ENCODE measurements at places on chromosomes 5 and 9.

- no peak for DNase-seq
- H3K27ac ChIP-seq, result no peak overlapping the region
- H3K4me3 ChIP-seq, result no peak overlapping the region
- H3K27me3 ChIP-seq, result peaks cover 3% of the 10 kb centered on the region
- H3K36me3 ChIP-seq, result no peaks in the 10 kb centered on the region
Measured at GRCh38 chr5:6572825-6573380, 59.9 kb downstream of the NSUN2 start.

GRCh38 chr5:144173766-144174165 lies 3.1 kb downstream of the KCTD16 start:
- H3K27me3 ChIP-seq, result peaks cover 19% of the 10 kb centered on the region
- H3K4me1 ChIP-seq, result peaks cover 20% of the 10 kb centered on the region
- no peak for DNase-seq

GRCh38 chr5:157721159-157721558 lies 10.1 kb upstream of the THG1L start:
- no peaks in the 10 kb centered on the region for H3K27me3 ChIP-seq
- no peak overlapping the region for H3K4me3 ChIP-seq
- peaks cover 9% of the 10 kb centered on the region for H3K36me3 ChIP-seq
- H3K27ac ChIP-seq, result no peak overlapping the region
- DNase-seq, result no peak

DNA sequence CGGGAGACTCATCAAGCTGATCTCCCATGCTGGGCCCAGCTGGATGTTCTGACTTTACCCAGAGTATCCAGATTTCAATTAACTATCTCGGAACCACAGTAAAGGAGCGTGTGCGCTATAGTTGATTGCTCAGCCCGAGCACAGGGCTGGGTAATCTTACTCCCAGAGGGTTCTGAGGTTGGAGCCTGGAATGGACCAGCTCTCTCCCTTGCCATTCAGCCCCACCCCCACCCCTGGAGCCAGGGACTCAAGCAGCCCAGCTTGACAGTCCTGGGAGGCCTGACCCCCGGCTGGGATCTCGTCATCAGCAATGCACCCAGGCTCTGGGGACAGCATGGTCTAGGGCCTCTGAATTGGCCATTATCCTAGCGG lies 23.7 kb upstream of the PTGES start:
- no peak for DNase-seq
- no peaks in the 10 kb centered on the region for H3K36me3 ChIP-seq
- no peak overlapping the region for H3K4me3 ChIP-seq
- H3K27me3 ChIP-seq, result peaks cover 17% of the 10 kb centered on the region
- peaks cover 15% of the 10 kb centered on the region for H3K4me1 ChIP-seq

DNA sequence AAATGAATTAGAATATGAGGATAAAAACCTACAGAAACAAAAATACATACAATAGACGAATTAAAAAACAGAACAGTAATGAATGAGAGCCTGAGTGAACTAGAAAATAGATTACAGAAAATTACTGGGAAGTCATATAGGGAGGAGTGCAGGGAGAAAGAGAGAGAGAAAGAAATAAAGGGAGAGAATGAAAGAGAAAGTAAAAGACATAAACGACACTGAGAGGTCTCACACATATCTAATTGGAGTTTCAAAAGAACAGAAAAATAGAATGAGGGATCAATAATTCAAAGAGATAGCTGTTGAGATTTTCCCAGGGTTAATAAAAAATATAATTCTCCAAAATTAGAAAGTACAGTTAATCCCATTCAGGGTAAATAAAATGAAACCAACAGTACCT lies 156.4 kb upstream of the FTMT start:
- no peak overlapping the region for H3K27ac ChIP-seq
- H3K27me3 ChIP-seq, result no peaks in the 10 kb centered on the region
- DNase-seq, result no peak
- H3K4me3 ChIP-seq, result no peak overlapping the region

GRCh38 chr5:127306647-127307046 lies 16.1 kb downstream of the MEGF10 start:
- H3K4me1 ChIP-seq, result no peaks in the 10 kb centered on the region
- no peak overlapping the region for H3K4me3 ChIP-seq
- H3K36me3 ChIP-seq, result no peaks in the 10 kb centered on the region
- no peak overlapping the region for H3K27ac ChIP-seq

GRCh38 chr5:62066761-62067277 lies 239.2 kb upstream of the KIF2A start:
- no peaks in the 10 kb centered on the region for H3K4me1 ChIP-seq
- DNase-seq, result no peak
- H3K27me3 ChIP-seq, result no peaks in the 10 kb centered on the region
- no peak overlapping the region for H3K4me3 ChIP-seq
- H3K27ac ChIP-seq, result no peak overlapping the region
- no peaks in the 10 kb centered on the region for H3K36me3 ChIP-seq

- no peaks in the 10 kb centered on the region for H3K27me3 ChIP-seq
- DNase-seq, result no peak
- no peak overlapping the region for H3K4me3 ChIP-seq
- no peaks in the 10 kb centered on the region for H3K36me3 ChIP-seq
Measured at GRCh38 chr9:125398243-125398642, 136.6 kb downstream of the GAPVD1 start.

GRCh38 chr9:132364068-132364467 lies 9.3 kb upstream of the SETX start:
- H3K27ac ChIP-seq, result no peak overlapping the region
- H3K4me3 ChIP-seq, result no peak overlapping the region
- H3K36me3 ChIP-seq, result no peaks in the 10 kb centered on the region

DNA sequence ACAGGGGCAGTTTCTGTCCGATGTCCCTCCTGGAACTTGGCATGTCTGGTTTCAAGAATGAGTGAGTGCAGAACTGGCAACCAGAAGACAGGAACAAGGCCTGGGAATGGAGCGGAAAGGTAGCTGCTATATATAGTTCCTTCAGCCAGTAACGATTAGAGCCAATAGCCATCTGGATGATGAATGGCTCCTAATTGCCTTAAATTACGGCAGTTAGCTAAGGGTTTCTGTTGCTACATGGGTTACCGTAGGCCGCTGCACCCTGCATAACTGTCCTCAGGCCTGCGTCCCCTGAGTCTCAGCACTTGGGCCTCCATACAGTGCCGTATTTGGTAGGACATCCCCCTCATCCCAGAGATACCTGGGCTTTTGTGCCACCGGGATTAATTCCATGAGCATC lies 29.4 kb downstream of the WWC1 start:
- no peaks in the 10 kb centered on the region for H3K27me3 ChIP-seq
- no peak overlapping the region for H3K4me3 ChIP-seq
- no peak overlapping the region for H3K27ac ChIP-seq

DNA sequence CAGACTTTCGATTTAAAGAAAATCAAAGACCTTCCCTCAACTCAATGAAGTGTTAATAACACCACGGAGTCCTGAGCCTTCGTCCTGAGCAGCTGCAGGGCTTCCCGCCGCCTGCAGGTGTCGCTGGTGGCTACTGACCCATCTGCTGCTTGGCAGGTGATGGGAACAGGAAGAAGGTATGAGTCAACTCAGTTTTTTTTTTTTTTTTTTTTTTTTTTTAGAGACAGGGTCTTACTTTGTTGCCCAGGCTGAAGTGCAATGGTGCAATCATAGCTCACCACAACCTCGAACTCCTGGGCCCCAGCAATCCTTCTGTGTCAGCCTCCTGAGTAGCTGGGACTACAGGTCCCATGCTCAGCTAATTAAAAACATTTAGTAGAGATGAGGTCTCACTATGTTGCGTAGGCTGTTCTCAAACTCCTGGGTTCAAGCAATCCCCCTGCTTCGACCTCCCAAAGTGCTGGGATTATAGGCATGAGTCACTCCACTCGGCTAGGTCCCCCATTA lies 185.7 kb upstream of the IL12B start:
- peaks cover 7% of the 10 kb centered on the region for H3K4me1 ChIP-seq
- no peaks in the 10 kb centered on the region for H3K36me3 ChIP-seq
- peaks cover 14% of the 10 kb centered on the region for H3K27me3 ChIP-seq
- peak; percentile 50 for DNase-seq
- no peak overlapping the region for H3K27ac ChIP-seq
- H3K4me3 ChIP-seq, result no peak overlapping the region

- H3K36me3 ChIP-seq, result peaks cover 25% of the 10 kb centered on the region
- peak overlapping the region; percentile 78 for H3K4me3 ChIP-seq
- peak overlapping the region; percentile 98 for H3K27ac ChIP-seq
- H3K4me1 ChIP-seq, result peaks cover 90% of the 10 kb centered on the region
- no peaks in the 10 kb centered on the region for H3K27me3 ChIP-seq
- no peak for DNase-seq
Measured at GRCh38 chr5:119341452-119342349, 14.1 kb upstream of the TNFAIP8 start.

DNA sequence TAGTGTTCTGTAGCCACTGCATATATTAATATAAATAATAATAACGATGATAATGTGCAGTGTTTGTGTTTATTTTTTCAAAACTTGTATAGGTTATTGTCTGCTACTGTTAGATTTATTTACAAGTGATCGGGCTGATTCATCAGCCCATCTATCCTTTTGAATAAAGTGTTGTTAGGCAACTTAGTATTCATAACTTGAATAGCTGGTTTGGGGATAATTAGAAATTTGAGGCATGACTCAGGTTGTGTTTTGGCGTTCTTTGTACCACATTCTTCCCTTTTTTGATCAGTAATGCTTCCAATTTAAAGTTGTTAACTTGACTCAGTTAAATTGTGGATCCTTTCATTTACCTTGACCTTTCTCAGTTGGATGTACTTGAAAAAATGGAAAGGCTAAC lies 69.7 kb downstream of the FOCAD start:
- no peak for DNase-seq
- H3K27me3 ChIP-seq, result no peaks in the 10 kb centered on the region
- no peak overlapping the region for H3K27ac ChIP-seq
- H3K36me3 ChIP-seq, result peaks cover 19% of the 10 kb centered on the region

DNA sequence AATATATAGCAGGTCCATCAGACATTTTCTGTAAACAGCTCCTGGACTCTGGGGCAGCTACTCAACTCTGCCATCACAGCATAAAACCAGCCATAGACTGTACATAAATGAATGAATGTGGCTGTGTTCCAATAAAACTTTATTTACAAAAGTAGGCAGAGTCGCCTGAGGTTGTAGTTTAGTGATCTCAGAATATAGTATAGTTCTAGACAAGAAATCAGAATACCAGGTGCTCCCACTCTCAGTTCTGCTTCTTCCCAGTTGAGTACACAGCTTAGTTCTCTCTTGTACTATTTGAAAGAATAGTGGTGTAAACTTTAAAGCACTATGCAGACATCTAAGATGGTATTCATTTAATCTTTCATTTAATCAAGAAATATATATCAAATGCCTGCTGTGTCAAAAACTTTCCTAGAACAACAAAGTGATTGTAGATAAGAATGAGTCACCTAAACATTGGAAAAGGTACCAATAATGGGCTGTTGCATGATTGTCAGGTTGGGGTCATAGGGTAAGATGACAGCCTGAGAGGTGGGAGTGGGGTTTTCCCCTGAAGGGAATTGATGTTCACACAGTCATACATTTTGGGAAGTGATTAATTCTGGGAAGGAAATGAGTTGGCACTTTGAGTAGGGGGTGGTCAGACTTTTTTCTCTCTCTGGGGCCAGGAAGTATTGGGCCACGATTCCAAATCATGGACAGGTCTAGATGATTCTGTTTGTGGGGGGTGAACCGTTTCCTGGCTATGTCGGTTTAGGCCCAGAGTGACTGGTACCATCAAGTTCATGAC lies 37.0 kb downstream of the TNFSF8 start:
- H3K4me1 ChIP-seq, result peaks cover 63% of the 10 kb centered on the region
- peak overlapping the region; percentile 47 for H3K4me3 ChIP-seq
- peaks cover 57% of the 10 kb centered on the region for H3K36me3 ChIP-seq

DNA sequence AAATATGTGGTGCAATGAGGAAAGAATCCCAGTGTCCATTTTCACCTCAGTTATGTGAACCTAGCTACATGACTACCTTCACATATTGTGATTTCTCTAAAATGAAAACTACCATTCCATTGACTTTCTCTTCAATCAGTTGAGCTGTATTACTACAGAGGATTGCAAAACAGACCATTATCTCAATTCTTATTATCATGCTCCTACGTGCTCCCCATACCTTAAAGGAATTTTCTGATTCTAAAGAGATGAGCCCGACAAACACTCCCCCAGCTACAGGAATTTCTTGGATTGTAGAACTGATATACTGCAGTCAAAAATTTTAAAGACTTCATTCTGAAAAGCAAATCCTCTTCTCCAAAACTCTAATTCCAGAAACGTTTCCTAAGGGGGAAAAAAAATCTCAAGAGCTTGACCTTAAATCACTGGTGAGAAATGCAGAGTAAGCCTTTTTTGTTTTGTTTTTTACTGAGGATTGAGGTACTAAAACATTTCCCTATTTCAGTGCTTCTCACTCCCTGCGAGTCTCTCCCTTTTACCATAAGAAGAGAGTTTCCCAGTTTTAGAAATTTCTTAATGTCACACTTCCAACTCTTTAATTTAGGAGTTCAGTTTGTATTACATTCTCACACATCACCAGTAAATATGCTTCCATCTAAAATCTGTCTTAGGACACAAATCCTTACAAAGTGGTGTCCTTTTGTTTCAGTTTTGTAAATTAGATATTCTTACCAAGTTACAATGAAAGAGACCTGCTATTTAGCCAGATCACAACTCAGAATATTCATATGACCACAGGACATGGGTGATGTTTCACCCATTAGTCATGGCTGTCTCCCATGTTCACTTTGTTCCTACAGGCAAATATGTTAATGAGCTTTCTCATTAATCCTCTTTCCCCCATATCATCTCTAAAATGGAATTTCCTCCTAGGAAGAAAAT lies 203.8 kb downstream of the TSSK1B start:
- H3K4me1 ChIP-seq, result peaks cover 2% of the 10 kb centered on the region
- no peak for DNase-seq
- H3K36me3 ChIP-seq, result no peaks in the 10 kb centered on the region
- peaks cover 40% of the 10 kb centered on the region for H3K27me3 ChIP-seq
- H3K27ac ChIP-seq, result no peak overlapping the region

GRCh38 chr9:28976684-28977083 lies 1403.4 kb upstream of the C9orf72 start:
- no peaks in the 10 kb centered on the region for H3K36me3 ChIP-seq
- no peaks in the 10 kb centered on the region for H3K4me1 ChIP-seq
- H3K4me3 ChIP-seq, result no peak overlapping the region
- H3K27me3 ChIP-seq, result no peaks in the 10 kb centered on the region

- no peak overlapping the region for H3K27ac ChIP-seq
- H3K27me3 ChIP-seq, result no peaks in the 10 kb centered on the region
- peaks cover 2% of the 10 kb centered on the region for H3K4me1 ChIP-seq
- H3K36me3 ChIP-seq, result no peaks in the 10 kb centered on the region
Measured at GRCh38 chr9:9846557-9846956, 766.2 kb downstream of the PTPRD start.

DNA sequence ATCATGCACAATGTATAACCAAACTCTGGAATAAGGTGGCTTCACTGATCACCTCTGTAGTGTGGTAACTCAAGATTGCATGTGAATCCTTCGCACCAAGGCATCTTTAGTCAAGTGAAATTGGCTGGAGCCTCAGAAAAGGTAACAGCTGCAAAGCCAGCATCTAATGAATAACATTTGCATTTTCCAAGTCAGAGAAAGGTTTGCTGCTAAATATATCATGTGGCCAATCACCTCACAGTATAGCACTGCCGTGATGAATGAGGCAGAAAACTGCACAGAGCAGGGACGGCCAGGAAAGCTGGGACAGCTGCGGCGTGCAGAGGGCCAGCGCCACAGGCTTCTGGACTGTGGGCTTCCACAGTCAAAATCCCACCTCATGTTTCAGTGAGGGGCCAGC lies 18.5 kb downstream of the MRPS27 start:
- H3K36me3 ChIP-seq, result peaks cover 65% of the 10 kb centered on the region
- no peak overlapping the region for H3K4me3 ChIP-seq
- H3K27me3 ChIP-seq, result no peaks in the 10 kb centered on the region

All from activated T-helper 2 cell treated with anti-CD3 and anti-CD28 coated beads, Interferon-gamma antibody, Interleukin-2, Interleukin-4, amounts not matched to agents 10 μg/mL and 5 μg/mL and 100 μg/mL, durations not matched to agents 14 hours and 24 hours and 36 hours (primary cell).